Activated T-cell treated with anti-CD3 and anti-CD28 coated beads for 1 hour (primary cell): ENCODE measurements at places on chromosomes 4 and X.

DNA sequence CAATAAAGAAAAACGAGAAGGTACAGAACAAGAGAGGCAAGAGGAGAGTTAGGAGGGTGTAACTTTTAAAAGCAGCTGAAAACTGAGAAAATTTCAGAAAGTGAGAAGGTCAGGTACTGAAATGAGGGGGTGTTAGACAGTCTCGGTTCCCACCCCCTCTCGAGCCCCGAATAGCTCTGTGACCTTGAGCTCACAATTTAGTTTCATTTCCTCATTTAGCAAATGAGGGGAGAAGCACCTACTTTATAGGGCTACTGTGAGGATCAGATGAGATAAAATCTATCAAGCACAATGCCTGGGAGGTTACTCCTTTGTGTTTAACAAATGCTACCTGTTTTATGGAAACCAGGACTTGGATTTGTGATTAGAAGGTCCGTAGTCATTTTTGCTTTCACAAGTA is 4.9 kb downstream of the UGT8 start:
- no peak for DNase-seq

DNA sequence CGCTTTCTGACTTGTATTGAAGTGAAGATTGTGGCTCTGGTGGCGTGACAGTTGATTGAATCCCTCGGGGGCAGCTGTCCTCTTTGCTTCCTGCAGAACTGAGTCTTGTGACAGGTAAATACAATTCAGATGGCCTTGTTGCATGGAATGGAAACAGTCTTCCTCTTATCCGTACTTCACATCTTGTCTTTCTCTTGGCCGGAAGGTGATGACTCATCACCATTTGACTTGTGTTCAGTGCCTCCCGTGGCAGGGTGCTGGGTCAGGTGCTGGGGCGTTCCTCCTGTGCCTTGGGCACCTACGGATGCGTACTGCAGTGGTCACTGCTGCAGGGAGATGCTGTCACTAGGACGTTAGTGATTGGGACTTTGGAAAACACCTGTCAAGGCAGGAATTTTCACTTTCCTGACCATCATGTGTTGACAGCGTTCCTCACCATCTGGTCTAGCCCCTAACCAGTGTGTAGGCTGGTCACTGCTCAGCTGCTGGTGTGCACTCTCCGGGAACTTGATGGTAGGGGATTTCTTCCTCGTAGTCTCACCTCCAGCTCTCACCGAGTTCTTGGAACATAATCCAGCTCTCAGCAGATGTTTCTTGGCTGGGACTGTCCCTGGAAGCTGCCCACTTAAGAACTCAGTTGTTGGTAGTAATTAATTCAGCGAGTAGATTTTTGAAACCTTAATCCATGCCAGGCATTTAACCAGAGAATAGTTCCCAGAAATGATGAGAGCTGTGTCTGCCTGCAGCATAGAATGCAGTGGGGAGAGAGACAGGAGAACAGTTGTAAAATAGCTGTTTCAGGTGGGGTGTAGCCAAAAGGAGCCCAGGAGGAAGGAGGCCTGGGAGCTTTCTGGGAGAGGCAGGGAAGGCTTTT is 7.2 kb downstream of the TBC1D14 start:
- peak; percentile 40 for DNase-seq

DNA sequence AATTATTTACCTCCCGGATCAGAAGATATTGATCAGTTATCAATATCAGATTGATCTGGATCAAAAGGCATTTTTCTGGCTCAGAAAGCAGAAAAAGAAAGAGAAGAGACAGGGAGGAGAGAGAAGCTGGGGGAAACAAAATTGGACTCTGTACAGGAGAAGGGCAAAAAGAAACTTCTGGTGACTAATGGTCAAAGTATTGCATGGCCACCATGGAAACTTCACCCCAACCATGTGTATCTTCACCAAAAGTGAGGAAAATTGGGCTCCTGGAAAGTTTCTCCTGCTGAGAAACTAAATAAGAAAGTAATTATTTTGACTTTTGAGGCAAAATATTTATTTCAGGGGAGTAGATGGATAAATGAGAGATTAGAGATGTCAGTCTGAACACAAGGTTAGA is 33.9 kb downstream of the RNF150 start:
- DNase-seq: no peak

DNA sequence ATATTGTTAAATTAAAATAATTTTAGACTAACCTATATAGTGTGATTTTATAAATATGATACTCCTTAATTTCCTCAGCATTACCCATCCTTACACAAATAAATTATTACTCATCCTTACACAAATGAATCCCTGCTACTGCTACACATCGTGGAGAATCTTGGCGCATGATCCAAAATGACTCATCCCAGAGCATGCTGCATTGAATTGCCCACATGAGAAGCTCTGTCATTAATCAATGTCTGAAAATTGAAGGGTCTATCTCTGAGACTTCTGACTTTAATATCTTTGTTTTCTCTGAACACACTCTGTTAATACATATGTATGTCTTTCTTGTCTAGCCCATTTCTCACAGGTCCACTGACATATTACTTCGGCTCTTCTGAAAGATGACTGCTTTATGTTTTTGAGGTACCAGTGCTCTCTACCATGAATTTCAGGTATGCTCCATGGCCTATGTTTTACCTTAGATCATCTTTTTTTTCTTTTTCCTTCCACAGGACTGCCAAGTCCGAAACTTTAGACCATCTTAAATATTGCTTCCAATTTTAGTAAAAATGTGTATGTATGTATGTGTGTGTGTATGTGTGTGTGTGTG is 15.7 kb upstream of the DUSP21 start:
- no peak for DNase-seq

DNA sequence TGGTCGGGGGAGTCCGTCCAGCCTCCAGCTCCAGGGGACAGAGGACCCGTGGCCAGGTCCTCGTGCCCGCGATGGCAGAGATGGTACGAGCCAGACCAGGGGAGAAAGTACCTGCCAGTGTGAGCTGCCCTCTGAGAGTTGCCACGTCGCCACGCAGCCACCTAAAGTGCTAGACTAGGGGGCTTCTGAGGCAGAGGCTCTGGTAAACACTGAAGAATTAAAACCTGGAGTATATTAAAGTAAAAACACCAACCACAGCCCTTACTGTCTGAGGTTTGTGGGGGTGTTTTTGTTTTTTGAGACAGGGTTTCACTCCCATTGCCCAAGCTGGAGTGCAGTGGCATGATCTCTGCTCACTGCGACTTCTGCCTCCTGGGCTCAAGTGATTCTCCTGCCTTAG is 60.1 kb upstream of the SORCS2 start:
- no peak for DNase-seq

DNA sequence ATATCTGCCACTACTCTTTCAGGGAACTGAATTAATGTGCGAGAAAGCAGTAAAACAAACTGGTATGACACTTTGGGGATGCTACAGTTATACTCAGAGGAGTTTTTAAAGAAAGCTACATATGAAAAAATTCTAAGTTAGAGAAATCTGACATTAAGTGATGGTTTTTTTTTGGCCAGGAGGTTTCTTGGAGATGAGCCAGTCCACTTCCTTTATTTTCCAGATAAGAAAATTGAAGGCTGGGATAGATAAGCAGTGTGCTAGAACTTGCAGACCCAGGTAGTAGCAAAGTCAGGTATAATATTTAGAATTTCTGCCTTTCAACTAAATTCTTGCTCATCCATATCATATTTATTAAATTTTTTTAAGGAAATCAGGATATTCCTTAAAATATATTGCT is 106.8 kb downstream of the FAT4 start:
- no peak for DNase-seq

- DNase-seq: no peak
These were observed 342.9 kb downstream of the MAGEB5 start for GRCh38 chrX:26558719-26559386.

GRCh38 chrX:57822818-57823217 is 87.4 kb downstream of the ZXDA start:
- no peak for DNase-seq

- DNase-seq: no peak
These were observed 24.7 kb upstream of the HERC3 start for GRCh38 chr4:88567591-88567990.

DNA sequence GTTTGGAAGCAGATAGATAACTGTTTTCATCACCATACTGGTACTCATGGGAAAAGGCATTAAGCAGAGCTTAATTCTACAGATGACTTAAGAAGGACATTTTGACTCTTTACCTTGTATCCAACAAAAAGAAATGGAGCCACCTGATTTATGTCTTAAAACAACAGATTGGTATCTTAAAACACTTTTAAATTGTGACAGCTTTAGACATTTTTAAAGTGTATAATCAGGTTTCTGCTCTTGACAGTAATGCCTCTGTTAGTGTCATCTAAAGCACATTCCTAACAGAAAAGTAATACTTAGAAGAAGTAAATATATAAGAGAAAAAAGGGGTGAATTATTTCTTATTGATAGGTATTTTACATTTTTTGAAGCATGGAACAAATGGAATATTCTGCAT is 55.9 kb downstream of the SPATA4 start:
- DNase-seq: no peak

DNA sequence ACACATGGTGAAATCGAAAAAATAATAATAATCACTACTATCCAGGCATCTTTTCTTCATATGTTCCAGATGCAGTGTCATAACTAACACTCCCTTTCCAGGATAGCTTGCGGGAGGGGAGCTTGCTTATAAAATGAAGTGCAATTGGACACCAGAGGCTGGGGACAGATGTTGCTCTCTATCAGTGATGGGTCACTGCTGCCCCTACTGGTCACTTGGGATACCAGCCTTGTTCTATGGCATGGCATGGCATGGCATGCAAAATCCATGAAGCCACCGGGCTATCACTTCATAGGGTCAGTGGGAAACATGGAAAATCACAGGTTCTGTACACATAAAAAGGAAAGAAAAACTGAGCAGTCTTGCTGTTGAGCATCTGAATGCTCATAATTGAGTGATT is 168.1 kb downstream of the GLRA2 start:
- no peak for DNase-seq

GRCh38 chrX:153875391-153876111 is 10.4 kb downstream of the L1CAM start:
- DNase-seq: peak; percentile 57

DNA sequence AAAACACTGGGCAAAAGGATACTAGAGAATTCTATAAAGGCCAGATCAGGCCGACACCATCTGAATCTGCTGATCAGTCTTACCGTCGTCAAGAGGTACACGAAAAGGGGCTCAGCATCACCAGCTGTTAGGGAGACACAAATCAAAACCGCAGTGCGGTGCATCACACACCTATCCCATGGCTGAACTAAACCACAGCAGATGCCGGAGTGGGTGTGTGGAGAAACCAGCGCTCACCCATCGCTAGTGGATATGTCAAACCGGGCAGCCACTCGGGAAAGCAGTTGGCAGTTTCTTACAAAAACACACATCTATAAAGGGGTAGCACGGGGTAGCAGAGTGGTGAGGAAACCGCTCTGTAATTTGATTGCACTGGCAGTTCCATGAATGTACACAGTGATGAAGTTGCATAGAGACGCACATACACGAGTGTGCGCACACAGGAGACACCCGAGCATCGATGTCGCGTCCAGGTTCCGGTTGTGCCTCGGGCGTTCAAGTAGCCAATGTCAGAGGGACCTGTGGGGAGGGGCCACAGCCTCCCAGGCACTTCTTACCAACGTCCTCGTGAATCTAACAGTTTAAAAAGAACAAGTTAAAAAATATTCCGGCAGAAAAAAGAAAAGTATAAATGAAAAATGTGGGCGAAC is 23.1 kb upstream of the CCNQ start:
- DNase-seq: no peak

- DNase-seq: no peak
These were observed 3.8 kb downstream of the HSD17B11 start for GRCh38 chr4:87387237-87387636.

DNA sequence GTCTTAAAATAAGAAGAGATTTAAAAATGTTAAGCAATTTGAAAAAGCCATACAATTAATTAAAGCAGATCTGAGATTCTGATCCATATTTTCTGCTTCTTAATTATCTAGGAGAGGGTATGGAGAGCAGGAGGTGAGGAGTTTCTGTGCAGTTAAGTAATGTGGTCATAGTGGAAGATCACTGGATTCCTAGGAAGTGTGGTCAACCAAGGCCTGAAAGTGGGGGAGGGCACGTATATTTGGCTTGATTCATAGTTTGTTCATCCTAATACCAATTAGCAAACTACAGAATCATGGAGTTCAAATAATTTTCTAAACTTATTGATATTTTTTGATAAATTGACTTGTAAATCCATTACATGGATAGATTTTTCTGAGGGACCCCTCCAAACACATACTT is 768.3 kb downstream of the RAPGEF2 start:
- DNase-seq: no peak

DNA sequence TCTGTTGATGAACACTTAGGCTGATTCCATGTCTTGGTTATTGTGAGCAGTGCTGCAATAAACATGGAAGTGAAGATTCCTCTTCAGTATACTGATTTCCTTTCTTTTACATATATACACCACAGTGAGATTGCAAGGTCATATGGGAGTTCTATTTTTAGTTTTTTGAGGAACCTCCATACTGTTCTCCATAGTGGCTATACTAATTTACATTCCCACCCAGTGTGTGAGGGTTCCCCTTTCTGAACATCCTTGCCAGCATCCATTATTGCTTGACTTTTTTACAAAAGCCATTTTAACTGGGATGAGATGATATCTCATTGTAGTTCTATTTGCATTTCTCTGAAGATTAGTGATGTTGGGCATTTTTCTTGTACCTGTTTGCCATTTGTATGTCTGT is 80.5 kb upstream of the GALNT7 start:
- DNase-seq: no peak

DNA sequence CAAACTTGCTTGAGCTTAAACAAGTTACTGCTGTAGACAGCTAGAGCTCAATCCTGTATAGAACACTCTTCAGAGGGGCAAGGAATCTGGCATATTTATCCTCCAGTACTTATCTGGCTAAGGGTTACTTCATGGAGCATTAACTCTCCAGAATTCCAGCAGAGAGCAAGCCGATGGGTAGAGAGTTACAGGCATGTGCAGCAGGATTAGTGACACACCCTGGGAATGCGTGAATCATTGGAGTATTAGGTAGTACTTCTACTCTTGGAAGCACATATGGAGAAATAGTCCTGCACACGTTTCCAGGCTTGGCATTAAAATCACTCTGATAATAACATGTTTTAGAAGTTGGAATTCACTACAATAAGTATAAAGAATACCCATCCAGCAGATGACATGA is 35.4 kb downstream of the GRXCR1 start:
- DNase-seq: no peak

GRCh38 chrX:118702741-118703140 is 24.7 kb upstream of the IL13RA1 start:
- no peak for DNase-seq

DNA sequence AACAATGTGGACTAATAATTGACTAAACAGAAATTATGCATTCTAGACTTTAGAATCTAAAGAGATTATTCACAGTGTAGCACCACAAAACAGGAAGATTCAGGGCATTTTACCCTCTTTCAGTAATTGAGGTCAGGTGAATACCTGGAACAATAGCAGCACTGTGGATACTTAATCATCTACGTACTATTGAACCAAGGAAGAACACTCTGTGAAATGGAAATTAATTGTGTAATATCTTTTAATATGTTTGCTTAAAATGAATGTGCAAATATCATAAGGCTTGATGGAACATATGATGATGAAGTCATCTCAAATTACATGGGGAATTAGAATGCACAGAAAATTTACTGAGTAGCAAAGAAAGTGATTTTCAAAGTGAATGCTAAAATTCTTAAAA is 68.5 kb upstream of the MAP9 start:
- no peak for DNase-seq

- no peak for DNase-seq
These were observed 147.2 kb upstream of the SFRP2 start for GRCh38 chr4:153936121-153936520.
